ENCODE measurements at places on chromosomes 4 and X. TPM values are rescaled to one million over a fixed set of nuclear protein-coding genes. Genes with fewer than 3 reads are reported as not detected.

PABPC5 gene
- total RNA-seq = 1.6 TPM

TEX13C gene
- total RNA-seq = not detected

NELFA gene
- total RNA-seq = 8.0 TPM

ADAM29 gene
- not detected for total RNA-seq

NEIL3 gene
- not detected for total RNA-seq

BEX4 gene
- total RNA-seq = 74.9 TPM

GPR119 gene
- not detected for total RNA-seq

TEX13D gene
- not detected for total RNA-seq

FMR1NB gene
- total RNA-seq = not detected

SYN1 gene
- total RNA-seq = 6.4 TPM

RTL5 gene
- total RNA-seq = 1.5 TPM

FAM200B gene
- 41.4 TPM for total RNA-seq

CSAG3 gene
- not detected for total RNA-seq

TMEM156 gene
- not detected for total RNA-seq

HTRA3 gene
- total RNA-seq = 33.8 TPM

ANK2 gene
- 169 TPM for total RNA-seq

AASDH gene
- total RNA-seq = 5.4 TPM
